GM18507 (cell line): ENCODE measurements at places on chromosomes 3 and 15.
A peak's percentile ranks its signal among the peaks of the same experiment; 100 is the strongest.

DNA sequence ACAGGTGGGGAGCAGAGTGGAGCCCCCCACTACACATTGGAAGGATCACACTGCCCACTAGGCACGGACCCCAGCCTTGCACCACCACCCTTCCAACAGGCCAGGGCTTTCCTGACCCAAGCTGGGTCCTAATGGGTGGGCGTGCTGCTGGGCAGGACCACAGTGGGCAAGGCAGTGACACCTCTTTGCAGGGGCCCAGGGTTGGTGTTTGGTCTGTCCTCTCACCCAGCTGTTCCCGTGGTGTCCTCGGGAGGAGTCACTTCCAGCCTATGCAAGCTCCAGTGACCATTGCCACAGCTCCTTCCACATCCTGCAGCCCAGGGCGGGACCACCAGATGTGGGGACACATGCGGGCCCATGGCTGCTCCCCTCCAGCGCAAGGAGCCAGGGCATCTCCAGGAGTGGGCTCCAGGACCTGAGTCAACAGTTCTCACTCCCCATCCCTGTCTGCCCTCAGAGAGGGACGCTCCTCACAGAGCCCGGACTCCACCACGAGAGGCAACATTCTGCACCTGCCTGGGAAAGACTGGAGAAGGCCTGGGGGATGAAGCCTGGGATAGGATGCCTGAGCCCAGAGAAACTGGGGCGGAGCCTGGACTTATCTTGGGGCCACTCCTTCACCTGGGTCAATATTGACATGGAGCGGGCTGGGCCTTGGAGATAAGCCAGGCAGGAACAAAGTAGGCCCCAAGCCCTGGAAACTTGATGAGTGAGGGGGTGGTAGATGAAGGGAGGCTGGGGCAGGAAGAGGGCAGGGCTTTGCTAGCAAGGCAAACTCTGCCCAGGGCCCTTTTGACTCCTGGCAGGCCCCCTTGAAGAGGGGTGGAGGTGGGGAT is 3.9 kb upstream of the VILL start:
- no peak for DNase-seq

GRCh38 chr3:123335007-123335670 is 113.8 kb downstream of the ADCY5 start:
- DNase-seq, result peak; percentile 26

DNA sequence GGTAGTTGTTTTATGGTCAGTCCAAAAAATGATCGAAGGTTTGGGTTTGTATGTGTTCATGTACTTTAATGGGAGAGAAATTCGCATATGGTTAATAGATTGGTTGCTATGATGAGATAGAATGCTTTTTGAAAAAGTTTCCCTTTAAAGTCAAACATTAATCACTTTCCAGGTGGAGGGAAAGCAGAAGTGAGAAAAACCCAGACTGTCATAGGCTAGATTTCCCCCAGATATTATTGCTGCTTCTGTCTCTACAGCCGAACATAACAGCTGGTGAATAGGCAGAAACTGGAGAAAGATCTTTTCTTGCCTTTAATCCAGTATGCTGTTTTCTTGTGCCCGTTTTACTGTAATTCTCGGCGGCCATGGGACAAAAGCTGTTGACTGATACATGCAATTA is 287.6 kb downstream of the SOX2 start:
- DNase-seq, result no peak

GRCh38 chr3:114022145-114022802 is 34.1 kb downstream of the CCDC191 start:
- no peak for DNase-seq
